Psoas muscle (tissue), 8 donors: ENCODE measurements at places on chromosomes 7 and 10.
A peak's percentile ranks its signal among the peaks of the same experiment; 100 is the strongest.

- DNase-seq = peak; percentile 23
Measured at GRCh38 chr10:69863580-69863979, 61.9 kb downstream of the COL13A1 start.

DNA sequence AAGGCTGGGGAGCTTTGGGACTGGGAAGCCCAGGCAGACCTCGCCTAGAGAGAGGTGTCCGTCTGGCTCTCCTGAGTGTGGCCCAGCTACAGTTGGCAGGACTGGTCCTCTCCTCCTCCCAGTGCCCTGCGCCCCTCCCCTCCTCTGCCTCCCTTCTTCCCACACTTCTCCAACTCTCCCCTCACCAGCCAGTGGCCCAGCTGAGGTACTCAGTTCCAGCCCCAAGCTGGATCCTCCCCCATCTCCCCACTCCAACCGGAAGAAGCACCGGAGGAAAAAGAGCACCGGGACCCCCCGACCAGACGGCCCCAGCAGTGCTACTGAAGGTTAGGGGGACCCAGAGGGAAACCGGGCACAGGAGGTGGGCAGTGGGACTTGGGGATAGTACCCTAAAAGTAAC is 27.7 kb downstream of the GBX1 start:
- peak; percentile 36 for DNase-seq

DNA sequence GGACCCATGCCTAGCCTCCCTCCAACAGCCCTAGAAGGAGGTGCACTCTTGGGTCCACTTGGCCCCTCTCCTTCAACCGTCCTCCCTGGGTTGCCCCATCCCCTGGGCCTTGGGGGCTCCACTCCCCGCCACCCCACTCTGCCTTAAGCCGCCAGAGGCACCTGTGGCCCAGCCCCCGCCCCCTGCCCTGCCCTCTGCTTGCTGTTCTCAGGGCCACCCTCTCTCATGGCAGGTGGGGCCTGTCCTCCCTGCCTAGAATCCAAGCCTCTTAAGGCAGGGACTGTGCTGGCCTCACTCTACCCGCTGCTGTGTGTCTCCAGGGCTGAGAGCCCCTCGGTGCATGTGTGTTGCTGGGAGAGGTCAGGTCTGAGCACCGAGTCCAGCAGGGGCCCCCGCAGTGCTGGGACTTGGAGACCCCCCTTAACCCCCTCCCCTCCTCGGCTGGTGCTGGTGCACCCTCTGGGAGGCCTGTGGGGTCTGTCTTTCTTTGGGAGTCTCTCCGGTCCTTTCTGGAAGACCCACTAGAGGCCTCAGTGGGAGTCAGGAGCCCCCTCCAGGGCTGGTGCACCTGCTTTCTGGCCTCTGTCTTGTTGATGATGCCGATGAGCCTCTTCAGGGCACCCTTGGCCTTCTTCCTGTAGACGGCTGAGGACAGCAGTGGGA is 43.8 kb downstream of the CFAP46 start:
- DNase-seq = no peak

DNA sequence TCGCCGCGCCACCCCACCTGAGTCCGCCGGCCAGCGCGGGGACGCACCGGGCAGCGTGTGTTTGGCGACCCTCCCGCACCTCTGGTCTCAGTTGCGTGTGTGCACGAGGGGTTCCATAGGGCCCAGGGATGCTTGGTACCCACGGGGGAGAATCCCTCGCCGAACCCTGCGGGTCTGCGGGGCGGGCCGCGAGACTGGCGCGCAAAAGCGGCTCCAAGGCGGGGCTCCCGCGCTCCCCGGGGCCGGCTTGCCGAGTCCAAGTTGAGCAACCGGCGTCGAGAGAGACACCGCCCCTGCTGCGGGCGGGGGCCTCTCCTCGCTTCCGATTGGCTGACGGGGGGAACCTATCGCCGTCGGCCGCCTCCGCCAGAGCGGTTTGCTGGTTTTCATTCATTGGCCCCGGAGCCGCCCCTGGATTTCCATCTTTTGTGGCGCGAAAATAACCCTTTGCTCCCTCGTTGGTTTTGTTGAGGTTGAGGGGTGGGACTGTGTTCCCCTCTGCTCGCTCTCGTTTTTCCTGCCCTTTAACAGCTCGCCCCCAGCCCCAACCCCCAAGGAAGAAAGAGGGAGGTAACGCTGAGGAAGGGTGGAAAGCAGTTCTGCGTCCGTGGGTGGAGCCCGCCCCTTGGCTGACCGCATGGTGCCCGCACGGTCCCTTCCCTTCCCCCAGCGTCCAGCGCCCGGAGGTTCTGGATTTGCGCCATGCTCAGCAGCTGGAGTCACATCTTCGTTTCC is 4.0 kb upstream of the IGF2BP3 start:
- DNase-seq = peak; percentile 69

- DNase-seq = no peak
Measured at GRCh38 chr10:118012952-118013525, 33.7 kb downstream of the RAB11FIP2 start.

GRCh38 chr7:130893441-130893894 is 159.5 kb upstream of the KLF14 start:
- no peak for DNase-seq

- DNase-seq = no peak
Measured at GRCh38 chr7:3682028-3682710, 381.1 kb downstream of the SDK1 start.
